Activated CD4-positive, alpha-beta T cell treated with anti-CD3 and anti-CD28 coated beads, Interleukin-2, amount 50 U/mL, for 16 hours (primary cell): ENCODE measurements at places on chromosomes 1 and 21.

- DNase-seq, result no peak
Measured at GRCh38 chr1:24776821-24777220, 31.6 kb downstream of the CLIC4 start.

DNA sequence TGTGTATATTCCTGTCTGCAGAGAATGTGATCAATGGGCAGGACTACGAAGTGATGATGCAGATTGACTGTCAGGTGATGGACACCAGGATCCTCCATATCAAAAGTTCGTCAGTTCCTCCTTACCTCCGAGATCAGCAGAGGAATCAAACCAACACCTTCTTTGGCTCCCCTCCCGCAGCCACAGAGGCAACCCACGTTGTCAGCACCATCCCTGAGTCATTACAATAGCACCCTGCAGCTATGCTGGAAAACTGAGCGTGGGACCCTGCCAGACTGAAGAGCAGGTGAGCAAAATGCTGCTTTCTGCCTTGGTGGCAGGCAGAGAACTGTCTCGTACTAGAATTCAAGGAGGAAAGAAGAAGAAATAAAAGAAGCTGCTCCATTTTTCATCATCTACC is 65.2 kb downstream of the OLFML2B start:
- no peak for DNase-seq

GRCh38 chr1:114758256-114758832 is 560 bp upstream of the CSDE1 start:
- DNase-seq, result no peak

GRCh38 chr1:216437603-216438002 is 14.4 kb upstream of the USH2A start:
- DNase-seq, result no peak

DNA sequence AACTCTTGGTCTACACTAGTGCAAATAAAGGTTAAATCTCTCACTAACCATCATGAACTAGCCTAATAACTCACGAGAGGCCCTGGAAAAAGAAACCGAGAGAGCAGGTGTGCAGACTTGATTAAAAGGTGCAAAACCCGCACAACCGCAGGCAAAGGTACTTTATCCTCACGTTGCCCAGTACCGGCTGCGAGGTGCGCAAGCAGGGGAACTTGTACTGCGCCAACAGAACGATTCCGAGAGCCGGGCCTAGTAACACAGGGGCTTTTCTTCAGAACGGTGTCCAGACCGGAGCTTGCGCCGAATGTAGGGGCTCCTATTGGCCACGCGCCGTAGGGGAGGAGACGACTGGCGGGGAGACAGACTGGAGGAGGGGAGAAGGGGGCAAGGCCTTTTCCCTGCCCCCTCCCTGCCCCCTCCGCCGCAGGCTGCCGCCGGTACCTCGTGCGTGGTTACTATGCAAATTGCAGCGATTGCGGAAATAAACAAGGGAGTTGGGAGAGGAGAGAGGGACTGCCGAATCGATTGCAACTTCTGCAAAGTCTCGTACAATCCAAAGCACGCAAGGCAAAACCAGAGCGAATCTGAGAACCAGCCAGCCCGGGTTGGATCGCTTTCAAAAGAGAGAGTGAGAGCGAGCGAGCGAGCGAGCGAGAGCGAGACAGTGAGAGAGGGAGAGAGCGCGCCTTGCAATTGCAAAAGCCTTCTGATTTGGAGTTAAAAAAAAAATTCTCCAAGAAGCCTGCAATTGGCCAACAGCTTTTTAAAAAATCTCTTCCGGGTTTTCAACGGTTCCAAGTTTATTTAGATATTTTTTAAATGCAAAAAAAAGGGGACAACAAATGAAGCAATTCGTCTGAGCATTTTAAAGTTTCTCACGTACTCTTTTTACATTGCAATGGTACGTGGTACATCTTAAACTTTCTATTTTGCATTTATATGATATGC is 5.4 kb upstream of the NFIA start:
- peak; percentile 82 for DNase-seq

- peak; percentile 26 for DNase-seq
Measured at GRCh38 chr1:50968821-50969610, 1.0 kb upstream of the CDKN2C start.

DNA sequence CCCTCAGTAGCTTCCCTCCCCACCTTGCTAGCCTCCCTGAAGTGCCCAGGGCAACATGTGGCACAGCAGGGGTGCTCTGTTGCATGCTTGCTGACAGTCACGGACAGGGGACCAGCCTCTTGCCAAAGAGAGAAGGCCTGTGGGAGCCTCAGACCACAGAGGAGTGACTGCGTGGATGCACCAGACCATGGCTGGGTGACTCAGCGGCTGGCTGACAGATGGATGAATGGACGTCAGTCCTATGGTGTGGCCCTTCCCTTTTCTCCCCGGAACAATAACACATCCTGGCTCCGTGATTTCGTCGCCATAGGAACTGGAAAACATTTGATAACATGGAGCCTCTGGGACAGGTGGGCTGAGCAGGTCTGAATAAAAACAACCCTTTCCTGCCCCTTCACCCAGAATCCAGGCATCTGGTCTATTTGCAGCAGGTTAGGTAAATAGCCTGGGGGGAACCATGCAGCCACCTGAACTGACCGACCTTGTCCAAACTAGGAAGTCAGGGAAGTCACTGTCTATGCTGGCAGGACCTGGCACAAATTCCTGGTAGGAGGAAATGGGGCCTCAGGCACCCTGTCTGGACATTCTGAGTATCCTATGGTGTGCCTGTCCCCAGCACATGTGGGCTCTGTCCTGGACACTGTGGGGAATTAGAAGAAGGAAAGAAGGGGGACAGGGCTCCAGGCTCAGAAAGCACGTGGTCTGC is 53.3 kb downstream of the NENF start:
- DNase-seq, result no peak

- peak; percentile 85 for DNase-seq
Measured at GRCh38 chr1:101371259-101371658, 134.4 kb downstream of the S1PR1 start.

- DNase-seq, result no peak
Measured at GRCh38 chr1:31376375-31377134, 3.7 kb upstream of the FABP3 start.

DNA sequence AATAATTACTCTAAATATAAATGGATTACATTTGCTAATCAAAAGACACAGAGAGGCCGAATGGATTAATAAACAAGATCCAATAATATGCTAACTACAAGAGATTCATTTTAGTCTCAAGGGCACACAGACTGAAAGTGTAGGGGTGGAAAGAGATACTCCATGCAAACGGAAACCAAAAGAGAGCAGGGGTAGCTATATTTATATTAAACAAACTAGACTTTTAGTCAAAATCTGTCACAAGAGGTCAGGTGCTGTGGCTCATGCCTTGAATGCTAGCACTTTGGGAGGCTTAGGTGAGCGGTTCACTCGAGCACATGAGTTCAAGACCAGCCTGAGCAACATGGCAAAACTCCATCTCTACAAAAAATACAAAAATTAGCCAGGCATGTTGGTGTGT is 33.6 kb upstream of the DISP1 start:
- no peak for DNase-seq

DNA sequence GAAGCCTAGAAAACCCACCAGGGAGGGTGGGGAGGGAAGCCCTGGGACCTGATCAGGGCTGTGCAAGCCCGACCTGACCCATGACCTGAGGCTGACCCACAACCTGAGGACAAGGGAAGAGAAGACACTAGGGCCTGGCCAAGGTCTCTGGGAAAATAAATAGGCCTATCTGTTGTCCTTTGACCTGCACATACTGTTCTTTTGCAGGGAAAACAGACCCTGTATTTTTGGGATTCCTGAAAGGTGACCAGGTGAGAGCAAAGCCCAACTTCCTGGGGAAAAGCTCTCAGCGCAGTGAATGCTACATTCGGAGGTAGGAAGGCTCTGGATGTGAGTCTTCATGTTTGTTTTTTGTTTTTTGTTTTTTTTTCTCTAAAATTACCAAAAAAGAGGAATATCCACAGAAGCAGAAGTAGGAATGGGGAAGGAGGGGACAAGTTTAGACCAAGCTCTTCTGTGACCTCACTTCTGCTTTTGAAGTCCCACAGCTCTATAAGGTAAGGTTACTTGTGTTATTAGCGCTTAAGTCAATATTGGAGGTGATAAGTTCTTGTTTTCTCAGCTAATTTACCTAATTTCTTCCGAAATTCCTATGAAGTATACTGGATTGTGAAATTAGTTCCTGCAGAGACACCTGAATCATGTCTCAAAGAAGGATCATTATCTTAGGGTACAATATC is 26.2 kb upstream of the LYST start:
- no peak for DNase-seq

- no peak for DNase-seq
Measured at GRCh38 chr1:204818998-204819397, 51.7 kb upstream of the NFASC start.

DNA sequence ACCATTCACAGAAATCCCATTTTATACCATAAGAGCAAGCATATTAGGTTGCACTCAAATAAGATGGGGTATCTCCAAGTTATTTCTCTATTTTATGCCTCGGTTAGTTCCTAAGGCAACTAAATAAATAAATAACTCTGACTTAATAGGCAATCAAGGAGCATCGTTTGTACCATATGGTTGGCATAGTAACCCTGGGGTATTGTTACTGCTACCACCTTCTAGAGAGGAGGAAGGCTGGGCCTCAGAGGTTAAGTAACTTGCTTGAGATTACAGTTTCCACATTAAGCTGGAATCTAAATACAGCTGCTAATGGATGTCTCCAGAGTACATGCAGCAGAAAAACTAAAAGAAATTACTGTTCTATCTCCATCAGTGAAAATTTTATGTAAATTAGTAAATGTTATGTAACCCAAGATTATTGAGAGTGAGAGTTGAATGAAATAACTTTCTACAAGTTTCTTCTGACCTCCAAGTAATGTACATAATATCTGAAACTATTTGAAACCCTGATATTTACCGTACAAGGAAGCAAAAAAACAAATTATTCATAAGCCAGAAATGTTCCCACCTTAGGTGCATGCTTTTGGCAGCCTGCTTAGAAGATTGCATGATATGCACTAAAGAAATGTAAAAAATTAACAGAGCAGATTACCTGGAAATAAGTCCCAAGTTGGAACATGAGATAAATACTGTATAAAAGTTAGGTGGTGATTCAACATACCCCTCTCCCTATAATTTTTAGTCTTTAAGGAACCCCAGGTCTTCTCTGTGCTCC is 127.0 kb downstream of the CRB1 start:
- DNase-seq, result no peak

- no peak for DNase-seq
Measured at GRCh38 chr1:9065213-9065751, 4.2 kb downstream of the SLC2A5 start.

GRCh38 chr1:220761688-220762427 is 13.7 kb downstream of the MTARC2 start:
- DNase-seq, result no peak

- no peak for DNase-seq
Measured at GRCh38 chr1:14180738-14181137, 417.7 kb upstream of the KAZN start.

GRCh38 chr1:217717959-217718358 is 86.8 kb downstream of the SPATA17 start:
- DNase-seq, result no peak

DNA sequence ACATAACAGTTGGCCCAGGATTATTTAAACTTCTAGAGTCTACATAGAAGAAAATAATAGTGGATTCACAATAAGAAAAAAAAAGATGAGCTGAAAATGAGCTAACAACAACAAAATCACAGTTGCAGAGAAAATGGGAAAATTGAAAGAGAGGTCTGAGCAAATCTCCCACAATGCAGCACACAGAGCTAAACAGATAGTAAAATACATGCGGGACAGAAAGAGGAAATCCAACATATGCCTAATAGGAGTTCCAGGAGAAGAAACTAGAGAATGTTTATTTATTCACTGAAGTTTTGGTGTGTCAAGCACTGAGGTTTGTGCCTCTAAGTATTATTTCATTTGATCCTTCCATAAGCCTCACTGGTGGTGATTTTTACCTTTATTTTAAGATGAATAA is 45.5 kb upstream of the CACHD1 start:
- no peak for DNase-seq

DNA sequence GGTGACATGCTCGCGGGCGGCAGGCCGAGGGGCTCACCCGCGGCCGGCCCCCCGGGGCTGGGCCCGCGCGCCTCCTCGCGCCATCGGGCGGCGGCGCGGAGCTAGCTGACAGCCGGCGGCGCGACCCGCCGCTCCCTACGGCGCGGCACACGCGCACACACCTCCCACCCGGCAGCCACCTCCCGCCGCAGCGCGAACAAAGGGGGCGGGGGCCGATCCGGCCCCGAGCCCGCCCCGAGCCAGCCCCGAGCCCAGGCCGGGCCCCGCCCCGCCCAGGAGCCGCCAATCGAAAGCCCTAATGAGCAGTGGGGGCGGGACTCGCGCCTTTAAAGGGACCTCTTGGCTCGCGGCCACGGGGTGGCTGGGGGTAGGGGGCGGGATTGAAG is at the start of gene KIF21B:
TSS of gene KIF21B (minus strand) at position 198 of the 386 bp plus-strand sequence. CDS start 331 bp downstream, outside the sequence.
- DNase-seq, result peak; percentile 94

DNA sequence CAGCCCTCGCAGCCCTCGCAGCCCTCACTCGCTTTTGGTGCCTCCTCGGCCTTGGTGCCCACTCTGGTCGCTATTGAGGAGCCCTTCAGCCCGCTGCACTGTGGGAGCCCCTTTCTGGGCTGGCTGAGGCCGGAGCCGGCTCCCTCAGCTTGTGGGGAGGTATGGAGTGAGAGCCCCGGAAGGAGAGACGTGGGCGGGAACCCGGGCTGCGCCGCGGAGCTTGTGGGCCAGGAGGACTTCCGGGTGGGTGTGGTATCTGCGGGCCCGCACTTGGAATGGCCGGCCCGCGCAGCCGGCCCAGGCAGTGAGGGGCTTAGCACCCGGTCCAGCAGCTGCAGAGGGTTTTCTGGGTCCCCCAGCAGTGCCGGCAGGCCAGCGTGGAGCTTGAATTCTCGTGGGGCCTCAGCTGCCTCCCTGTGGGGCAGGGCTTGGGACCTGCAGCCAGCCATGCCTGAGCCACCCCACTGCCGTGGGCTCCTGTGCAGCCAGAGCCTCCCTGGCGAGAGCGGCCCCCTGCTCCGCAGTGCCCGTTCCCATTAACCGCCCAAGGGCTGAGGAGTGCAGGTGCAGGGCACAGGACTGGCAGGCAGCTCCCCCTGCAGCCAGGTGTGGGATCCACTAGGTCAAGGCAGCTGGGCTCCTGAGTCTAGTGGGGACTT is 9.9 kb upstream of the CFHR2 start:
- DNase-seq, result no peak

DNA sequence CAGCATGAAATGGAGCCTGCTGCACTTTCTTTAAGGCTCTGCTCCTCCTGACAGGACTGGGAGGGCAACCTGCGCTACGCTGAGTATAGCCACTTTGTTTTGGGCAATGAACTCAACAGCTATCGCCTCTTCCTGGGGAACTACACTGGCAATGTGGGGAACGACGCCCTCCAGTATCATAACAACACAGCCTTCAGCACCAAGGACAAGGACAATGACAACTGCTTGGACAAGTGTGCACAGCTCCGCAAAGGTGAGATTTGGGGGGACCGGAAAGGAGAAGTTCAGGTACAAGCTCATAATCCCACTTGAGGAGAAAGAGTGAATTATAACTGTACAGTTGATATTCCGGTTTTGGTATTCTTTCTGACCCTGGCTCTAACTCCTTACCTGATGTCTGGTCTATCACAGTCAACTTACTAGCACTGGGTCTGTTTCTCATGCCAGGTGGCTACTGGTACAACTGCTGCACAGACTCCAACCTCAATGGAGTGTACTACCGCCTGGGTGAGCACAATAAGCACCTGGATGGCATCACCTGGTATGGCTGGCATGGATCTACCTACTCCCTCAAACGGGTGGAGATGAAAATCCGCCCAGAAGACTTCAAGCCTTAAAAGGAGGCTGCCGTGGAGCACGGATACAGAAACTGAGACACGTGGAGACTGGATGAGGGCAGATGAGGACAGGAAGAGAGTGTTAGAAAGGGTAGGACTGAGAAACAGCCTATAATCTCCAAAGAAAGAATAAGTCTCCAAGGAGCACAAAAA is 5.4 kb downstream of the ANGPTL7 start:
- no peak for DNase-seq

- DNase-seq, result no peak
Measured at GRCh38 chr1:162329826-162330225, 46.8 kb downstream of the SPATA46 start.
